ENCODE measurements at places on chromosomes 3 and 15.

- peak; percentile 87 for DNase-seq
Observed at GRCh38 chr15:89132611-89133507, 44.6 kb downstream of the ABHD2 start.

DNA sequence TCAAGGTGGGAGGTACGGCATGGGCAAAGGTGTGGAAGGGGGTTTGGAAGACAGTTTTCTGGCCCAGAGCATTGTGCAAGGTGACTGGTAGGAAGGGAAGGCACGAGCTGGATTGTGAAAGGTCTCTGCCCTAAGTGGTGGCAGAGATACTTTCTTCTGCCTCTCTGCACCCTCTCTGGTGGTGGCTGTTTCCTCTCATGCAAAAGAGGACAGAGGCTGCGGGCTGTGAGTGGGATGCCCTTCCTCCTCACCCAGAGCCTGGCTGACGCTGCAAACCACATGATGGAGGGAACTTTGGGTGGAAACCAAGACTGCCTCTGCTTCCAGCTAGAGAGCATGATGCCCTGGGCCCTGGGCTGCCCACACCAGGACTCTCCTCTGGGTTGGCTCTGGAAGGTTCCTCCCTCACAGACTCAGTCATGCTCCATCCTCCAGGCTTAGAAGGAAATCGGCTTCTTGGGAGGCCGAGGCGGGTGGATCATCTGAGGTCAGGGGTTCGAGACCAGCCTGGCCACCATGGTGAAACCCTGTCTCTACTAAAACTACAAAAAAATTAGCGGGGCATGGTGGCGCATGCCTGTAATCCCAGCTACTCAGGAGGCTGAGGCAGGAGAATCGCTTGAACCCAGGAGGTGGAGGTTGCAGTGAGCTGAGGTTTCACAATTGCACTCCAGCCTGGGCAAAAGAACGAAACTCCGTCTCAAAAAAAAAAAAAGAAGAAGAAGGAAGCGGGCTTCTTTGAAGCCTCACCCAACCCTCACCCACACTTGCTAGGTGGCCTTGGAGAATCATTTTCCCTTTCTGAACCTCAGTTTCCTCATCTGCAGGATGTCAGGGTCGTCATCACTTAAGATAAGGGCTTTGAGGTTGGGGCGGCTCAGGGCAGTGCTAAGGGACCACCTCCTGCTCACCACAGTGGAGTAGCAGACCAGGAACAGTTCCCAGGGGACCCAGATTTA lies 8.3 kb downstream of the PSTPIP1 start:
- DNase-seq = peak; percentile 88

DNA sequence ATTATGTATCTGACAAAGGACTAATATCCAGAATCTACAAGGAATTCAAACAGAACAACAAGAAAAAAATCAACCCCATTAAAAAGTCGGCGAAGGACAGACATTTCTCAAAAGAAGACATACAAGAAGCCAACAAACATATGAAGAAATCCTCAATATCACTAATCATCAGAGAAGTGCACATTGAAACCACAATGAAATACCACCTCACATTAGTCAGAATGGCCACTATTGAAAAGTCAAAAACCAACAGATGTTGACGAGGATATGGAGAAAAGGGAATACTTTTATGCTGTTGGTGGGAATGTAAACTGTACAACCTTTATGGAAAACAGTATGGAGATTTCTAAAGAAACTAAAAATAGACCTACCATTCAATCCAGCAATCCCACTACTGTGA lies 233.1 kb upstream of the PLSCR5 start:
- DNase-seq = no peak

GRCh38 chr3:14565868-14566588 lies 25.9 kb upstream of the GRIP2 start:
- peak; percentile 34 for DNase-seq

DNA sequence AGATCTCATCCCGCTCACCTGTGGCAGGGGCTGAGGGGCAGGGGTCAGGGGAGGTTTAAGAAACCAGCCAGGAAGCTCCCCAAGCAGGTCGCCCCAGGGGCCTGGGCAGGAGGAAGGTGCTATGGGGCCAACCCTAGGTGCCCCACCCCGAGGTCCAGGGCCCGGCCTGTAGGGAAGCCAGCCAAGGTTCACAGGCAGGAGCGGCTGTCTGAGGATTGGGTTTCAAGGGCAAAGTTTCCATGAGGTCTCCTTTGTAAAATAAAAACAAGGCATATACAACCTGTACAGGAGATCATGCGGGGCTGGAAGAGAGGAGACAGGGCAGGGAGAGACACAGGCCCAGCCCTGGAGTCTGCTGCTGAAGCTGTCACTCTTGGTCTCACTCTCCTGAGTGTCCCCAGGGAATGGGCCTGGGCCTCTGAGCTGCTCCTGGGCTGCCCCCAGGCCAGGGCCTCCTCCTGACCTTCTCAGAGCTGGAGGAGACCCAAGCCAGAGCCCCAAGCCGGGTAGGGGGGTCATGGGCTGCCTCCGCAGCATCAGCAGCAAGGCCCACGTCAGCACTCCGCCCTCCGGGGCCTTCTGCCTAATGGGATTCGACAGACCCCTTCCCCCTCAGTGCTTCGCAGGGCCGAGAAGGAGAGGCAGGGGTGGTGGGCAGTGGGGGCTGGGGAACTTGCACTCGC lies 5.5 kb downstream of the CPLX3 start:
- DNase-seq = no peak

DNA sequence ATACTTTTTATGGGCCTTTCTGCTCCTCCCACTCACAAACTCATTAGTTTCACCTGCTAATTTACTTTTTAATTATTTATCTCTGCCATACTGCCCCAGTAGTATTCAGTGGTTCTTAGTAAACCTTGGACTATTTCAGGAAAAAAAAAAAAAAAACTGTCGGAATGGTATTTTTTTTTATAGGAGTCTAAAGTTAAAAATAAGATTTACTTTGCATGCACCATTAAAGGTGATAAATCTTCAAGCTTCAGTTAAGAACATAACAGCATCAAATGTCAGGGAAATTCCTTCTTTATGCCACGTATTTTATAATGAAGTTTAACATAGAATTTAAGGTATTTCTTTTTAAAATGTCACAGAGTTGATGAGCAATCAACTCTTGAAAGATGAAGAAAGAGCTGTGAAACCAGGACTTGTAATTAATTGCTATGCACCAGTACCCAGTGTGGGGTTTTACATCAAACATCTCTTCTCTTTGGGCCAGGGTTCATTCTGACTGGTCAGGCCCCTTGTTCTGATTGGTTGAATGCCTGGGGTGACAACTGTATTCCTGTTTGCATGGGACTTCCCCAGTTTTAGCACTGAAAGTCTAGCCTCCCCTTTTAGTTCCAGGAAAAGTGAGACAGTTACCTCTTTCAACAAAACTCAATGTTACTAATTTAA lies 40.3 kb upstream of the PTPRG start:
- no peak for DNase-seq

DNA sequence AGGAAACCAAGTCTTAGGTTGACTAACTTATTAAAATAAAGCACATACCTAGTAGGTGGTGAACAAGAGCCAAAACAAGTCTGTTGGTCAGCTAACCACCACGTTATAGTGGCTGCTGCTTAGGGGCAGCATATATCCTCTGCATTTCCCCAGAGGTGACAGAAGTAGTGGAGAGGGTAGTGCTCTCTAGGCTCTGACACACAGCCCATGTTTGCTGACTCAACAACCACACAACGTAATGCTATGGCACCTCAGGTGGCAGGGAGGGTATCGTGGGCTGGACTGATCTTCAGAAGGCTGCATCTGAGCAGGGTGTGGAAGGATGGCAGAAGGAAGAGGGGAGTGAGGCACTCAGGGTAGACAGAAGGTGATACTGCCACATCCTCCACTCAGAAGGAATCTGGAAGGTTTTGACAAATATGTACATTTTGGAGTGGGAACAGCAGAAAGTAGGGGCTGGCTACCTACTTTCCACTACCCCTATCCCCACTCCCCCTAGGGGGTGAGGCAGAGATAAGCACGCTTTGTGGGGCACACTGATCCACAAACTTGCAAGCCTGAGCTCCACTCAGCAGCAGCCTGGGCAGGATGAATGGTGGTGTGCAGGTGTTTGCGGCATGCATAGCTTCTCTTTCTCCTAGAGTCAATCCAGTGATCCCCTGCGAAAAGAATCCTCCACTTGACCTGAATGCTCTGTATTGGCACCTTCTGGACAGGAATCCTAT lies 178.1 kb downstream of the RORA start:
- DNase-seq = no peak

- no peak for DNase-seq
Observed at GRCh38 chr3:79586232-79586631, 181.6 kb downstream of the ROBO1 start.

DNA sequence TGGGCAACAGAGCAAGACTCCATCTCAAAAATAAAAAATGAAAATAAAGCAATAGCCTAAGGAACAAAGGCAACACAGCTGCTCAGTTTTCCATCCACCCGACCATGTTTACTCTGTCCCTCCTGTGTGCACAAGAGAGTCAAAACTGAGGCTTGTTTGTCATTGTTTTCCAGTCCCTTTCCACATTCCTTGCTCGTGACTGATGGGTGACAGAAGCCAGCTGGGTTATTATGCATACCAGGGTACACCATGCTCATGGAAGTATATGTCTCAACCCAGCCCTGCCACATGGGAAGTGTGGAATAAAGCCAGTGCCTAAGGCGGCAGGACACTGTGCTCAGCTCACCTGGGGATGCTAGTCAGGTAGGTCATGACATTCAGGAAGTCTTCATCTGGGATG lies 49.5 kb downstream of the MCF2L2 start:
- no peak for DNase-seq

DNA sequence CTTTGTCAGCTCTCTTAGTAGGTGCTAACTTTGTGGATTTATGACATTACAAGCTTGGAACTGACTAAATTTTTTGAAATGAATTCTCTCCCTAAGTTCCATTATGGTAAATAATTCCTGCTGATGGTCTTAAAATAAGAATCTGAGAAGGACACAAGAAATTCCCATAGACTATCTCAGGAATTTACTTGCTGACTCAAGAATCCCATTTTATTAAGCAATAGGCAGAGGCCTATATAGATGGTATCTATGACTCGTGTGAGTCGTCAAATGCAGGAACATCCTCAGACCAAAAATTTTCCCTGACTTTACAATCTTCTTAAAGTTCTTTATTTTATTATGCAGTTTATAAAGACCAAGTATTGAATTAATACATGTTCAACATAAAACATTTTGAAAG lies 30.7 kb upstream of the CBLB start:
- DNase-seq = no peak

DNA sequence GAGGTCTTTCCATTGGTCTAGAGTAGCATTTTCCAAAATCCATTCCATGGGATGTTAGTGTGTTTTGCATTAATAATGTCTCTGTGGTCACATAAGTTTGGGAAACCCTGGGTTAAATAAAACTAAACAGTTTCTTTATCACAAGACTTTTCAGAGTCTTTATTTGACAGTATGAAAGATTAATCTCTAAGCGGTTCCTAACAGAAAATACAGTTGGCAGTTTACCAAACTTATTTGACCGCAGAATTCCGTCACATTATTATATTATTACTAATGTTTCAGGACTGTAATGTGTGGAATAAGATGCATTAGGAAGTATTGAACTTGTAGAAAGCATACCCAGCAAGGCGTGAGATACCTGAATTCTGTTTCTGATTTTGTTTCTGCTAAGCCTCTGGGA lies 71.5 kb upstream of the ADAMTSL3 start:
- DNase-seq = no peak

DNA sequence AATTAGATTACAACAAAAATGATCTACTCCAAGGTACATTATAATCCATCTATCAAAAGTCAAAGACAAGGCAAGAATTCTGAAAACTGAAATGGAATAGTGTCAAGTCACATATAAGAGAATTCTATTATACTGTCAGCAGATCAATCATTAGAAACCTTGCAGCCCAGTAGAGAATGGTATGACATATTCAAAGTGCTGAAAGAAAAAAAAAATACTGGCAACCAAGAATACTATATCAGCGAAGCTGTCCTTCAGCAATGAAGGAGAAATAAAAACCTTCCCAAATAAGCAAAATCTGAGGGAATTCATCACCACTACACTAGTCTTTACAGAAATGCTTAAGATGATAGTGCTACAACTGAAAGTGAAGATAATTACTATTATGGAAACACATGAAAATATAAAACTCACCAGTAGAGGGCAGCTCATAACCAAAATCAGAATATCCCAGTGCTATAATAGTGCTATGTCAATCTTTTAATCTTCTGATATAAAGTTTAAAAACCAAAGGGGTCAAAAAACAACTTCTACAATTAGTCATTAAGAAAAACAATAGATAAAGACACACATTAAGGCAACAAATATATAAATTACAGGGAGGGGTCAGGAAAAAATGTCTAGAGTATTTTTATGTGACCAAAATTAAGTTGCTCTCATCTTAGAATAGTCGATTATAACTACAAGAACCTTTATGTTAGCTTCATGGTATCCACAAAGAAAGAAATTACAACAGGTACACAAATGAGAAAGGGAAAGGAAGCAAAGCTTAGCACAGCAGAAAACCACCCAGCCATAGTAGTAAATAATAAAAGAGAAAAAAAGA lies 190.7 kb upstream of the CNTN6 start:
- peak; percentile 46 for DNase-seq

GRCh38 chr3:113847664-113848461 lies 9.3 kb downstream of the GRAMD1C start:
- DNase-seq = no peak

GRCh38 chr3:190497811-190498210 lies 16.1 kb upstream of the IL1RAP start:
- DNase-seq = no peak

DNA sequence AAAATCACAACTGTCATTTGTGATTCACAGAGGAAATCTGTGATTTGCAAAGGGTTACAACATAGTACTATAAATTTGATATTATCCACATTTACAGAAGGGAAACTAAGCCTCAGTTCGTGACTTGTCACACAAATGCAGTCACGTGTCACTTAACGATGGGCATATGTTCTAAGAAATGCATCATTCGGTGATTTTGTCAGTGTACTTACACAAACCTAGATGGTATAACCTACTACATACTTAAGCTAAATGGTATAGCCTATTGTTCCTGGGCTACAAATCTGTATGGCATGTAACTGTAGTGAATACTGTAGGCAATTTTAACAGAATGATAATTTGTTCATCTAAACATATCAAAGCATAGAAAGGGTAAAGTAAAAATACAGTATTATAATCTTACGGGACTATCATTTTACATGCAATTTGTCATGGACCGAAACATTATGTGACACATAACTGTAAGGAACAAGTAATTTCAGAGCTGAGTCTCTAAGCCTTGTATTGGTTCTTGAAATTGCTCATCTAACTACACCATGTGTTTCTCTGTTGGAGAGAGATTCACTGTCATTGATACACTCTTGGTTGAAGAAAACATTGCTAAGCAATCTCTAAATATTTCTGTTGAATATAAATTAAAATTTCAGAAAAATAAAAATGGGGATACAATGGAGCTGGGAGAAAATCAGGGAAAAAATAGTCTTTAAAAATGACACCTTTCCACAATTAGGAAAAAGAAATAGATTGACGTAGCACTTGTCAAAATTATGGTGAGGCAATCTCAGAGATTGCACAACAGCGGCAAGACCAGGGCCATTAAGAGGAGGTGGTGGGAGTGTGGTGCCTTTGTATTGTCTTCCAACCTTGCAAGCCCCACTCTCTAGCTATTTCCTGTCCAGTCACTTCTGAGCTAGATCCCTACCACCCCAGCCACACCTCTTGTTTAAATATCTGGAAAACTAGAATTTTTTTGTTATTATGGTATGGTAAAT lies 645.8 kb upstream of the TBL1XR1 start:
- no peak for DNase-seq
